ENCODE measurements at places on chromosomes 3 and 15.

DNA sequence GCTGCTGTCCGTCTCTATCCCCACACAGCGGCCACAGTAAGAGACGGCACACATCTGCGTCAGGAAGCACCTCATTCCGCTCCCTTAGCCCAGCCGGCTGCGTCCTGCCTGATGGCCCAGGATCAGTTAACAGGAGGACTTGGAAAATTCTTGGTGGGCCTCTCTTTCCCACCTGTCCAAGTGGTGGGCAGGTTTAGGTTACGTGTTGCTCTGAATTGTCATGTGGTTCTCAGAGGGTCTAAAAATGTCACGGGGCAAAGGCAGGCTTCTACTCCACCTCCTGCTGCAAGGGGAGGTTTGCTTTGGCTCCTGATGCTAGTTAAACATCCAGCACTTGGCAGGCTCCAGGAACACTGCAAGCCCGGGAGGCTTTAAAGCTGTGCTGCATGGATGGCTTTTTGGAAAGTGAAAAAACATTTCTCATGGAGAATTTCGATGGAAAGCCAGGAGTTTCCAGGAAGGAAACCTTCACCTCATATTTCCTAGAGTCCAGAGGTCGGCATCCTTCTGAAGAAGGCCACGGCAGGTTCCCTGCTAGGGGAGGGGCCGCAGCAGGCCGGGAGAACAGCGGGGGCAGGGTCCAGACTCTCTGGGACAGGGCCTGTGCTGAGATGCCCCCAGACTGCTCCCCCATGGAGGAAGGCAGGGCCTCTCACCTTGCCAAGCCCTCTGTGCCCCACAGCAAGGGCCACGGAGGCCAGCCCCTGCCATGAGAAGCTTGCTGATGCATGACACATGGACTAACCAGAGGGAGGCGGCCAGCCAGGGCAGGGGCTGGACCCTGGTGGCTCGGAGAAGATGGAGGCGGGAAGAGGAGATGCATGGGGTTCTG is 10.8 kb downstream of the CTSH start:
- no peak overlapping the region for H3K4me3 ChIP-seq
- H3K36me3 ChIP-seq, result peaks cover 33% of the 10 kb centered on the region
- no peaks in the 10 kb centered on the region for H3K27me3 ChIP-seq
- H3K4me1 ChIP-seq, result peaks cover 16% of the 10 kb centered on the region

DNA sequence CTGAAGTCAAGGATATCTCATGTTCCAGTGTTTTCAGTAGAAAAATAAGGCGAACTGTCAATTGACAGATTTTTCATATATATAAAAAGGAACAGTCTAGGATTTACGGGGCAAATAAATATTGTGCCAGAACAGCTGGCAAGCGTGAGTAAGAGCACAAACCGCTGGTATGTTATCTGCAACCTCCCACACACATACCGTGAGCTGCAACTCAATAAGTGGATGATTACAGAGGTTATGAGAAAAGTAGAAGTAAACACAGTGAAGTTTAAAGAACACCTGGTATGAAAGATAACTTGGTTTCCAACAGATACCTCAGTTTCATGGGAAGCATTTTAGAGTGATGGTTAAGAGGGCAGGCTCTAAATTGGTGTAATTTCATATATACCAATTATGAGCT is 733.4 kb downstream of the TUSC7 start:
- H3K27ac ChIP-seq, result no peak overlapping the region
- no peaks in the 10 kb centered on the region for H3K36me3 ChIP-seq
- no peaks in the 10 kb centered on the region for H3K4me1 ChIP-seq
- DNase-seq, result no peak
- H3K27me3 ChIP-seq, result no peaks in the 10 kb centered on the region

- peaks cover 5% of the 10 kb centered on the region for H3K27me3 ChIP-seq
- H3K4me1 ChIP-seq, result peaks cover 2% of the 10 kb centered on the region
- no peak overlapping the region for H3K27ac ChIP-seq
- H3K36me3 ChIP-seq, result no peaks in the 10 kb centered on the region
- H3K4me3 ChIP-seq, result no peak overlapping the region
These were observed 31.5 kb downstream of the ESYT3 start for GRCh38 chr3:138465925-138466324.

DNA sequence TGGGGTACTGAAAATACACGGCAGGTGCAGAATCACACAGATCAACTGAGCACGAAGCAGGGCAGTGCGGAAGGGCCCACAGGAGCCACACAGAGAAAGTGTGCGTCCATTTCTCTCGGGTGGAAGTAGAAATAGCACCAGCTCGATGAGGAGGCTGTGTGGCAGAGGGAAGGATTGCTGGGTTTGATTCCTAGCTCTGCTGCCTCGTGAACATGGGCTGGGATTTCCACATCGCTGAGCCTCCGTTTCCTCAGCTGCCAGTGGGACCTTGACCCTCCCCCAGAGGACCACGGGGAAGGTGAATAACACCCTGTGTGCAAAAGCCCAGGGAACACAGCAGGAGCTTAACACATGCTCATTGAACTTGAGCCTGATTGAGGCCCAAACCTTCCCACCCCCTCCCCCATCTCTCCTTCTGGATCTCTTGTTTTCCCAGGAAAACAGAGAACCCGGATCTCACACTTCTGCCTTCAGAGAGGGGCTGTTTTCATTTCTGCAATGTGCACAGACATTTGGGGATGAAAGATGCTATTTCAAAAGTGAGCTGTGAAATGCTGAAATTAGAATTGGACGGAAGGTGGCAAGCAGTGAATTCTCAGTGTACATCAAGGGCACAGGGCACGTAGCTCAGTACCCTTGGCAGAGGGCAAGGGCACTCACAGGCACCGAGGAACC is 38.4 kb downstream of the ABTB1 start:
- DNase-seq, result no peak
- H3K4me1 ChIP-seq, result peaks cover 2% of the 10 kb centered on the region
- H3K4me3 ChIP-seq, result no peak overlapping the region
- no peaks in the 10 kb centered on the region for H3K36me3 ChIP-seq
- H3K27me3 ChIP-seq, result no peaks in the 10 kb centered on the region
- H3K27ac ChIP-seq, result no peak overlapping the region

- H3K27ac ChIP-seq, result no peak overlapping the region
- no peak overlapping the region for H3K4me3 ChIP-seq
- peaks cover 2% of the 10 kb centered on the region for H3K27me3 ChIP-seq
- no peaks in the 10 kb centered on the region for H3K36me3 ChIP-seq
These were observed 37.0 kb upstream of the P2RY1 start for GRCh38 chr3:152797751-152798432.

DNA sequence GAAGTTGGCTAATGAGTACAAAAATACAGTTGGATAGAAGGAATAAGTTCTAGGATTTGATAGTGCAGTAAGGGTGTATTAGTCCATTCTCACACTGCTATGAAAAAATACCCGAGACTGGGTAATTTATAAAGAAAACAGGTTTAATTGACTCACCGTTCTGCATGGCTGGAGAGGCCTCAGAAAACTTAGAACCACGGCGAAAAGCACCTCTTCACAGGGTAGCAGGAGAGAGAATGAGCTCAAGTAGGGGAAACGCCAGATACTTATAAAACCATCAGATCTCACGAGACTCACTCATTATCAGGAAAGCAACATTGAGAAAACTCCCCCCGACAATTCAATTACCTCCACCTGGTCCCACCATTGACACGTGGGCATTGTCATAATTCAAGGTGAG is 483.3 kb downstream of the TUSC7 start:
- H3K27me3 ChIP-seq, result peaks cover 2% of the 10 kb centered on the region
- no peaks in the 10 kb centered on the region for H3K36me3 ChIP-seq
- no peak for DNase-seq

DNA sequence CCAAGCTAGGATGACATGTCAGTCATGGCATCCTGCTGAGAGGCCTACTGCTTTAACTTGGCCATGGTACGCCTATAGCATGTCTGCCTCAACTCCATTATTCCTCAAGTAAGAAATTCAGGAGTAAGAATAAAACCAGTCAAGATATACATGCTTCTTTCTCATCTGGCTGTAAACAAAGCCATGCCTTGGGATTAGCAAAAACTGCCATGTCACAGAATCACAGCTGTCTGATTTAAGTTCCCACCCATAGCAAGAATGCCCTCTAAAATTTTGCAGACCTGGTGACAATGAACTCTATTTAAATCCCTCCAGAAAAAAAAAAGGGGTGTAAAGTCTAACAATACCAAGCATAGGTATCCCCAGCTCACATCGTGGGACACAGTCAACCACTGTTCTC is 55.6 kb upstream of the ACAN start:
- H3K4me1 ChIP-seq, result no peaks in the 10 kb centered on the region
- DNase-seq, result no peak
- peaks cover 15% of the 10 kb centered on the region for H3K27me3 ChIP-seq
- no peak overlapping the region for H3K4me3 ChIP-seq

DNA sequence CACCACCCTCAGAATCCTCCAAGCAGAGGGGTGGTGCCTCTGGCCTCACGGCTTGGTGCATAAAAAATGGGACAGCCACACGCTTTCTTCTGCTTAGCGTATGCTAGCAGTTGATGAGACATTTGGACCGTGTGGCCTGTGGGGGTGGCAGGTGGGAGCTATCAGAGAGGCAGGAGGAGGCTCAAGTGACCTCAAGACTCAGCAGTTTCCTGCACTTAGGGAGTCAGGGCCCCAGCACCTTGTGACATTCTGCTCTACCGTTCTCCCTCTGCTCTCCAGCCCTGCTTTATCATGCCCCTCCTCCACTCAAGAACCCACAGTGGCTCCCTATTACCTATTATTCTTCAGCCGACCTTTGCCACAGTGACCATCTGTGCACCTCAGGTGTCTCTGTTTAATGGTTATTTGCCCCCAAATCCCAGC is 41.0 kb upstream of the CGNL1 start:
- no peak for DNase-seq
- no peak overlapping the region for H3K4me3 ChIP-seq
- H3K36me3 ChIP-seq, result no peaks in the 10 kb centered on the region
- peaks cover 22% of the 10 kb centered on the region for H3K27me3 ChIP-seq
- H3K27ac ChIP-seq, result no peak overlapping the region
- peaks cover 3% of the 10 kb centered on the region for H3K4me1 ChIP-seq

- DNase-seq, result no peak
- no peak overlapping the region for H3K27ac ChIP-seq
- H3K27me3 ChIP-seq, result no peaks in the 10 kb centered on the region
- H3K4me1 ChIP-seq, result no peaks in the 10 kb centered on the region
- no peak overlapping the region for H3K4me3 ChIP-seq
- H3K36me3 ChIP-seq, result no peaks in the 10 kb centered on the region
These were observed 26.7 kb upstream of the COL6A6 start for GRCh38 chr3:130490241-130490640.

GRCh38 chr3:11452885-11453847 is 181.0 kb downstream of the ATG7 start:
- no peak overlapping the region for H3K27ac ChIP-seq
- no peaks in the 10 kb centered on the region for H3K27me3 ChIP-seq
- no peak overlapping the region for H3K4me3 ChIP-seq

DNA sequence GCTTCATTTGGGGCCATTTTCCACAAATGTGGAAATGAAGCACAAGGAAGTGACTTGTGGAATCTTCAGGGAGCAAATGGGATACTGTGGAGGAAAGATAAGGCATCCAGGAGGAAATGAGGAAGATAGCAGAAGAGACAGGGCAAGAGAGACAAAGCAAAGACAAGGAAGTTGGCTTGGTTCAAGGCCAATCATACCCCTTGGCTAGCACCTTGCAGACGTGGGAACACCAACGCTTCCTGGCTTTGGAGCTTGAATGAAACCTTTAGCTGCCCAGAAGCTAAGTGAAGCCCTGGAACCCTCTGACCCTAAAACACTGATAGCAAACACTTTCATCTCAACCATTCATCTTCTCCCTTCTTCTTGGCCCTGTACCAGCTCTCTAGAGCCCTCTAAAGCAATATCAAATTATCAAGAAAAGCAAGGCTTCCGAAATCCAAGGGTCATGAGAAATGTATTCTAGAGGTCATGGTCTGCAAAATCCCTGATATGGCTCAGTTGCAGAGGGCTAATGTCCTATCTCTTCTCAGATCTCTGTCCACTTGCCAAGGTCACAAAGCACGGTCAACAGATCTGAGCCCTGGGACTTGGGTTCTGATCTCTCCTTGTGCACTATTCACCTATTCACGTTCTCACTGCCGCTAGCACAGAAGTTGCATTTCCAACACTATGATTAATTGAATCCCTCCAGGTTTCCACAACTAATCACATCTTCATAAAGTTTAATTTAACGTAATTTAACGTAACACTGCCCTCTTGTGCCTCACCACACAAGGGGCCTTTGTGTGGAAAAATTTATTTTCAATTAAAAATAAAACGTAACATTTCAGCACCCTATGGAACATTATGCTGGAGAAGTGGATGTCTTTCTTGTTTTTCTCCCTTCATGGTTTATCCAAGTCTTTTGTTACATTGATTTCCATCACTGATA is 557.6 kb upstream of the ADAMTS9 start:
- no peaks in the 10 kb centered on the region for H3K4me1 ChIP-seq
- H3K36me3 ChIP-seq, result no peaks in the 10 kb centered on the region
- no peak for DNase-seq

- no peak overlapping the region for H3K4me3 ChIP-seq
- H3K36me3 ChIP-seq, result peaks cover 11% of the 10 kb centered on the region
- no peak for DNase-seq
- no peaks in the 10 kb centered on the region for H3K27me3 ChIP-seq
- H3K4me1 ChIP-seq, result no peaks in the 10 kb centered on the region
- no peak overlapping the region for H3K27ac ChIP-seq
These were observed 113.5 kb downstream of the VGLL4 start for GRCh38 chr3:11530153-11530721.

GRCh38 chr3:5735896-5736295 is 548.4 kb downstream of the EDEM1 start:
- no peaks in the 10 kb centered on the region for H3K36me3 ChIP-seq
- H3K27me3 ChIP-seq, result peaks cover 6% of the 10 kb centered on the region
- H3K4me1 ChIP-seq, result no peaks in the 10 kb centered on the region

DNA sequence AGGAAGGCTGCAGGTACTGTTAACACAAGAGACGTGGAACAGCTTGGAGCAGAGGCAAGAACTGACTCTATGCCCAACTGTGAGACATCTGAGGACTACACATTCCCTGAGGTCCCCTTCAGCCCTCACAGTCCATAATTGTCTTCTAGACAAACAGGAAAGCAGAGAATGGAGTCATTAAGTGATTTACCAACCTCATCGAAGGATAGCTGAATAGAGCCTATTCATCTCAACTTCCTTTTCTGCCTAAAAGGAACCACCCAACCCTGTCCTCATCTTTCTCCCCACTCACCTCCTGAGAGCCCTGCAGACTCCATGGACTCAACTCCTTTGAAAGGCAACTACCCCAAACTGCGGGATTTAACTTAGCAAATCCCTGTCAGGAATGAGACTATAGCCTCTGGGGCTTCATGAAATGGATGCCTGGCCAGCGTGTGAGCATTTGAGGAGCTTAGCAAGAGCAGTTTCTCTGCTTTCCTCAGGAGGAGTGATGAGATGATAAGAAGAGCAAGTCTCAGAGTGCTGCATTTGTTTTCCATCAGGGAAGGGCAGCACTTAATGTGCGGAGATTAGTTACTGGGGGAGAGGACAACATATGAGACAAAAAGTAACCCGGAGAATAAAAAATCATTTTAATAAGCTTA is 61.5 kb upstream of the FILIP1L start:
- no peak overlapping the region for H3K27ac ChIP-seq
- H3K27me3 ChIP-seq, result no peaks in the 10 kb centered on the region
- DNase-seq, result no peak
- H3K4me1 ChIP-seq, result no peaks in the 10 kb centered on the region
